ENCODE measurements at places on chromosomes 2 and 18.

DNA sequence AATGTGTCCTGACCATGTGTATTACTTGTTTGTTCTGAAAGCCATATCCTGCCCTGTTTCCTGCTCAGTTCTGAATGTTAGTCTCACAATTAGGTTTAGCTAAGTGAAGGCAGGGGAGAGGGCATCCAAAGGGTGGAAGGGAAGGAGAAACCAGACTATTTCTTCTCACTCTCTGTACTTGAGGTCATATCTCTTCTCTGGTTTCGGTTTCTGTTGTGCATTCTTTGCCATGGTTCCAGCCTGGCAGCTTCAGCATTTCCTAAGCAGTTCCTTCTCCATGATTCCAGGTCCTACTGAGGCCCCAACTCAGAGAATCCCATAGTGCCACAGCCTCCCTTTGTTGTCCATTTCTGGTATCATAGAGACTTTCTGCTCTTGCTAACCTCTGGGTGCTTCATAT, 40.3 kb upstream of the HNMT start:
- DNase-seq: no peak

DNA sequence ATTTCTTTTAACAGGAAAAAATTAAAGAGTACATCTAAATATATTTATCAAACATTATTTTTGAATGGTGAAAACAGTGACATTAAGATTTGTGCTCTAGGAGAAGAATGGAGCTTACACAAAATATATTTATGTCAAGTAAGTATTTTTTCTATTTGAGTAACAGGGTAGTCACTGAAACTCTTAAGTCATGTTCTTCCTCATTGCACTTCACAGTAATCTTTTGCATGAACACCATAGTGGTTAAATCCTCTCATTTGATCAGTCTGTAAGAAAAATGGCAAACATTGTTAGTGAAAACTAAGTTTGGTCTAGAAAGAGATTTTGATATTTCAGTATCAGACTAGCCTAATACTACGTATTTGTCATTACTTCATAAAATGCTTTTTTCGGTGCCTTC, 8.1 kb downstream of the GMCL1 start:
- DNase-seq: no peak

GRCh38 chr18:77129150-77129551, 3.4 kb downstream of the MBP start:
- DNase-seq: peak; percentile 3

DNA sequence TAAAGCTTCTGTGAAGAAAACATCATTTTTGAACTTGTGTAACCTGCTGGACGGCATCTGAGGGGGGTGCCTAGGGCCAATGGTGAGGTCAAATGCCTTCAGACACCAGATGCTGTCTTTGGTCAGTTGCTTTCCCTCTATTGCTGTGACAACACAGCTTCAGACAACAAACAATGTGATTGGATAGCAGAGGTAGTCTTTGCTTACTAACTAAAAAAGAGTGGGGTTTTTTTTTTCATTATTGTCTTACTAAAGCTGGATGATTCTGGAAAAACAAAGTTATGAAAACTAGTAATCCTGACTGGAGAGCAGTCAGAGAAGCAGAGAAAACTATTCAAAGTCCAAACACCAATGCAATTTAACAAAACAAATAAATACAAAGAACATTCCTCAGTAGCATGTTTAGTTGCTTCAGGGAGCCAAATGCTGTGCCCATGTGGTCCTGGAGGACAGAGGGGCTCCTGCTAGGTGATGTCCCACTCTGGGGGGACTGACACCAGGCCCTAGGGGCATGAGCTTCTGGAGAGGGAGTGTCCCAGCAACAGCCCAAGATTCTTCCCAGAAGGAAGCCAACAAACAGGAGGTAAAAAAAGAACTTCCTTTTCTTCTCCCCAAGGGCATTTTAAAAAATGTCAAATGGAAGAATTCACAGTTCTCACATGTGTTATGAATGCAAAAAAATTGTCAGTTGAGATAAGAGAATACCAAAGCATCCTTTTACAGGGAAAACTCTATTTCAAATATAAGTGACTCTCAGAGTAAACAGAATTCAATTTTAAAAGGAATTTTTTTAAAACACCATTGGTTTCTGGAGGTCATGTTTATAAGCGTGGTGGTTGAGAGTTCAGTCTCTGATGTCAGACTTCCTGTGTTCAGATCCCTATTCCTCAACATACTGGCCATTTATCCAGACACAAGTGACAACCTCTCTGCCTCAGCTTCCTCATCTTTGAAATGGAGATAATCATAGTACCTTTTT, 181.1 kb upstream of the PGAP1 start:
- DNase-seq: peak; percentile 33

- no peak for DNase-seq
Measured at GRCh38 chr18:7000484-7001096, 117.0 kb downstream of the LAMA1 start.

- peak; percentile 63 for DNase-seq
Measured at GRCh38 chr2:55500025-55500424, 19.5 kb upstream of the CFAP36 start.

- peak; percentile 8 for DNase-seq
Measured at GRCh38 chr2:9560628-9561027, 5.0 kb upstream of the ADAM17 start.

GRCh38 chr18:27609221-27609620, 424.1 kb upstream of the CHST9 start:
- DNase-seq: no peak

GRCh38 chr18:43805646-43806194, 528.4 kb upstream of the SYT4 start:
- DNase-seq: no peak

DNA sequence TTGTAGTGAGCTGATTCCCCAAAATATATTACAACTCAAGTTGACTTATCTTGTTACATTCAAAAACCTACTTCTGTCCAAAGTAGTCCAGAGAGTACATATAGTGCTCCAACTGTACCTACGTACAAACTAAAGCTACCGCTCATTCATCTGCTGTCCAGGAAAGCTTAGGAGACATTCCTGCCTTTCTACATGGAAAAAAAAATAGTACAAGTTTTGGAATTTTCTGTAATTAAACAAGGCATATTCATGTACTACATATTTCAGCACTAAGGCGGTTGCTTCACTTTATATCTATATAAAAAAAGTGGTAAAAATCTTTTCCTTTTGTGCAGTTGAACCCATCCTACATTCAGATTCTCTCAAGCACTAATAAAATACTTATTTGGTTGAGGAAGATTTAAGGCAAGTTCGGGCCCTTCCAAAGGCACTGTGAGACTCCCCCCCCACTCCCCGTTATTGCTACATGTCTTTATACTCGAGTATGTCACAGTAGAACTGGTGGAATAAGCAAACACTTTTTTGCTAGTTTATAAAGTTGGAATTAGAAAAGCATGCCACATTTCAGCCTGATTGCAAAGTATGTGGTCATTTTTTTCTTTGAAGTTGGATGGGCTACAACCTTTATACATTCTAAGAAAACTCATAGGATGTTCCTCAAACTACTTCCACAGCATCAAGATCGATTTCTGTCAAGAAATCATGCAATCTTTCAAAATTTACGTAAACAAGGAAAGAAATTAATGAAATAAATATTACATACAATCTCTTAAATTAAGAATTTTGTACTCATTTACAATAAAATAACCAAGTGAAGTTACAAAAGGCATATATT, 3.7 kb downstream of the ZFP36L2 start:
- no peak for DNase-seq

- peak; percentile 64 for DNase-seq
Measured at GRCh38 chr2:215401896-215402379, 33.9 kb downstream of the FN1 start.

DNA sequence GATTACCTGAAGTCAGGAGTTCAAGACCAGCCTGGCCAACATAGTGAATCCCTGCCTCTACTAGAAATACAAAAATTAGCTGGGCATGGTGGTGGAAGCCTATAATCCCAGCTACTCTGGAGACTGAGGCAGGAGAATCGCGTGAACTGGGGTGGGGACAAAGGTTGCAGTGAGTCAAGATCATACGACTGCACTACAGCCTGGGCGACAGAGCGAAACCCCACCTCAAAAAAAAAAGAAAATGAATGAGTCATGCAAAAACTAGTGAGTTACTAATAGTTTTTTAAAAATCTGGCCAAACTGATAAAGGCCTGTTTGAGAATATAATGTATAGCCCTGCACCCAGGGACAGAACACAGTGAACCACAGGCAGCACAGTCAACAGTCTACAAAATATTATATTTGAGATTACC, 17.5 kb downstream of the AFG3L2 start:
- no peak for DNase-seq

DNA sequence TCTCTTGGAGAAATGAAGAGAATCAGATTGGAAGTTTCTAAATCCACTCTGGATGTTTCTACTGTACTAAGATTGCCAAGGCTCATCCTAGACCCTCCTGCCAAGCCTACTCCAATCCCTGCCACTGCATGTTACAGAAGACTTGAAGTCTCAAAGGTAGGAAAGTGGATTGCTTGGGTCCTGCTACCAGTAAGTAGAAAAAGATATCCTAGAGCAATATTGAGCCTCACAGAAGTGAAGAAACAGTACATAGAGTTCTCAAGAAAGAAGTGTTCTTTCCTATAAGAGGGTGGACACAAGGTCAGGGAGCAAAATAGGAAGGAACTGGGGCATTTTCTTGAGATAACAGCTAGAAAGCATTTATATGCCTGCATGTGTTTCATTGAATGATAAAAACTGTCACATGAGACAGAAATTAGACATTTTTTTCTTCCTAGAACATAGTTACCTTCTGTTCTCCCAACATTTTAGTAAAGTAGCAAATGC, 232.9 kb downstream of the RBM43 start:
- DNase-seq: no peak

GRCh38 chr2:26578113-26578458, 63.1 kb downstream of the CIB4 start:
- no peak for DNase-seq

DNA sequence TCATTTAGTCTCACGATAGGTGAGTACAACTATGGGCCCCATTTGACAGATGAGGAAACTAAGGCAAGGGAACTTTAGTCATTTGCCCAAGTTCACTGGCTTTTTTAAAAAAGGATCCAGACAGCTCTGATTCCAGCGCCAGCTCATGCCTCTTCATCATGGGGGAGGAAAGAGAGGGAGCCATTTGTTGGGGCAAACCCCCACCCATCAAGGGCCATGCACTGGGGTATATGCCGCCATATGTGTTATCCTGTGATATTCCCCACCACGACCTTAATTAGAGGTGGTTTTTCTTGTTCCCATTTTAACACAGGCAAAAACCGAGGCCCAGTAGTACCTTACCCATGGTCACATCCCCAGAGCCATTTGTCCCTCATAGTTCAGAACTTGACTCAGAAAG, 649 bp upstream of the GPBAR1 start:
- no peak for DNase-seq

GRCh38 chr2:117086174-117086942, 728.1 kb upstream of the DDX18 start:
- no peak for DNase-seq

DNA sequence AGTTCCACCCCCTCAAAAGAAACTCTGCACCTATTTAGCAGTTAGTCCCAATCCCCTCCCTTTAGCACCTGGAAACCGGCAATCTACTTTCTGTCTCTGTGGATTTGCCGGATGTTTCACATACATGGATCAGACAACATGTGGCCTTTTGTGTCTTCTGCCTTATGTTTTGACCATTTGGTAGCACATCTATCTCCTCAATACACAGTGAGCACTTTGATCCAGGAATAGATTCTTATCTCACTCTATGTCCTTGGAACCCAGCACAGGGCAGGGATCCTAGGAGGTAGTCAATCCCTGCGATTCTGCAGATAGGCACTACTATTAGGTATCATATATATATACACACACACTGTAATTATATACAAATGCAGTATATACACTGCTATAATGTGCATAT, 3.8 kb upstream of the OTOF start:
- no peak for DNase-seq

DNA sequence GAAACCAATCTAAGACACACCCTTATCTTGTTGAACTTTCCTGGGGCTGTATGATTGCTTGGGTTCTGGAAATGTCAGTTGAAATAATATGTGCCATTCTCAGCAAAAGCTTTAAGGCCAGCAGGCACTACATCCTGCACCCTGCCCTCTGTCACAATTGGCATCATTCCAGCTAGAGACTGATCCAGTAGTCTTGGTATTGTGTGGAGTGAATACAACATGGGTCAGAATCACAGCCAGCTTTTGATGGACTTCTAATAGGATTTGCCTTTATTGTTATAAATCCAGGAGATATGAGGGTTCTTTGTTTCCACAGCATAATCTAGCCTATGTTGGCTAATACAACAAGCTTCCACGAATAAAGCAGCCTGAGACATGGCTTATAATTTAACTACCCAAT, 617.0 kb upstream of the CDH2 start:
- DNase-seq: no peak

DNA sequence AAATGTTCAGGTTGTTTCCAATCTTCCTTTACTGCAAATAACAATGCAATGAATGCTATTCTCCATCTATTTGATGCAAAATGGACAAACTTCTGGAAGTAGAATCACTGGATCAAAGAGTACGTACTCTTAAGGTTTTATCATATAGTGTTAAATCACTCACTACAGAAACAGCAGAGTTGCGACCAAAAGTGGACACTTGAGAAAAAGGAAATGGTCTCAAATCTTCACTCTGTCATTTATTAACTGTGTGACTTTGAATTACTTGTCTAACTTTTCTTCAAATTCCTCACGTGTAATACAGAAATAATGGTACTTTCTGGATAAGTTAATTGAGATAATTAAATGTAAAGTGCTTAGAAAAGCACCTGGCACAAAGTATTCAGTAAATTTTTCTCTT, 78.1 kb downstream of the CERKL start:
- no peak for DNase-seq

GRCh38 chr18:5582849-5583681, 39.3 kb upstream of the EPB41L3 start:
- DNase-seq: no peak

- DNase-seq: peak; percentile 44
Measured at GRCh38 chr2:172921532-172922236, 154.0 kb upstream of the MAP3K20 start.

DNA sequence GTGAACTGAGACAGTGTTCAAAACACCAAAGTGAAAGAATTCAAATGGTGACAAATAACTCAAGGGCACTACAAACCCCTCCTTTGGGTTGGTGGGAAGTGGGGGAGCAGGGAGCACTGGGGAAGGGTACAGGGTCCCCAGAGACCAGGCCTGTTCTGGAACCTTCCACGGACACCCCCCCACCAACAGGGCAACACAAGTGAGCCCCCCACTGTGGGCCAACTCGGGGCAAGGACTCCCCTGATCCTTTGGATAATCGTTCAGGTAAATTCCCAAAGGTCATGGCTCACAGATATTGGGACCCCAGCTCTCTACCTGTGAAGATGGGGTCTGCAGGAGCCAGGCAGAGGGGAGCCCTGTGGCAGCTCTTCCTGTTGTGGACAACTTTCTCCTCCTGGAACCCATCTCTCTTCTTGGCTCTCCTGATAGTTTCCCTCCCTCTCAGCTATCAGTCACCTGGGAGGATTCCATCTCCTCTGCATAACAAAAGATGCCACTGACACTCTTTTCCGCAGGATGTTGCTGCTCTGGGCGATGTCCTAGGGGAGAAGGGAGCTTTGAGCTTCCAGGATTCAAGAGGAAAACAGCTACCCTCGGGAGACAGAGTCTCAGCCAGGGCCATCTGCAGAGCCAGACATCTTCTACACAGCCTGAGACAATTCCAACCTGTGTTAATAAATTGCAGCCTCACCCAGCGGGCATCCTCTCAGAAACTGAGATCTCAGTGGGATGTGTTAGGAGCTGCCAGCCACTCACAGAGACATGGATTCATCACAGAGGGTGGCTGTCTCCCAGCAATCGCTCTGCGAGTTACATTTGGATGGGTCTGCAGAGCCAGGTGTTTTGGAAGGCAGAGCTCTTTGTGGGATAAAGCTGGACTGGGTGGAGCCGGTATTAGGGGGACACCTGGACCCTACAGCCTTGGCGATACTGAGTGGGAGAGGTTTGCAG, 35.4 kb downstream of the MBP start:
- no peak for DNase-seq

Data from NCI-H226 (cell line).